ENCODE measurements at places on chromosomes 11 and 22. TPM values are rescaled to one million over a fixed set of nuclear protein-coding genes. Genes with fewer than 3 reads are reported as not detected.

KCNK4 gene
- polyA plus RNA-seq = not detected

NCAM1 gene
- 0.04 TPM for polyA plus RNA-seq

RFPL1 gene
- not detected for polyA plus RNA-seq

MPZL3 gene
- polyA plus RNA-seq = 7.9 TPM

FERMT3 gene
- 0.98 TPM for polyA plus RNA-seq

KRTAP5-9 gene
- polyA plus RNA-seq = 0.05 TPM

RPS6KA4 gene
- polyA plus RNA-seq = 62.7 TPM

NPAS4 gene
- polyA plus RNA-seq = not detected

ACRV1 gene
- polyA plus RNA-seq = not detected

GAL3ST3 gene
- not detected for polyA plus RNA-seq

OR6A2 gene
- polyA plus RNA-seq = 0.05 TPM

CD3E gene
- 0.06 TPM for polyA plus RNA-seq

MAJIN gene
- polyA plus RNA-seq = 0.09 TPM

GAL3ST1 gene
- not detected for polyA plus RNA-seq

SLC17A6 gene
- not detected for polyA plus RNA-seq

SEPTIN5 gene
- 2.2 TPM for polyA plus RNA-seq

SCGB1C1 gene
- not detected for polyA plus RNA-seq

DNAL4 gene
- polyA plus RNA-seq = 11.4 TPM

ARHGAP42 gene
- 3.3 TPM for polyA plus RNA-seq

MYEOV gene
- polyA plus RNA-seq = 1.5 TPM

MB gene
- polyA plus RNA-seq = not detected

LIPT2 gene
- 2.3 TPM for polyA plus RNA-seq

ARSA gene
- 12.1 TPM for polyA plus RNA-seq

MRPL49 gene
- polyA plus RNA-seq = 67.7 TPM

INPPL1 gene
- polyA plus RNA-seq = 53.7 TPM

FXYD6 gene
- polyA plus RNA-seq = not detected

PNPLA5 gene
- not detected for polyA plus RNA-seq

JAML gene
- not detected for polyA plus RNA-seq

C22orf23 gene
- polyA plus RNA-seq = not detected

TMPRSS13 gene
- polyA plus RNA-seq = 0.95 TPM

FXYD2 gene
- not detected for polyA plus RNA-seq

PGAP2 gene
- polyA plus RNA-seq = 59.8 TPM

CHADL gene
- 0.26 TPM for polyA plus RNA-seq

VPREB1 gene
- not detected for polyA plus RNA-seq

SLCO2B1 gene
- polyA plus RNA-seq = not detected

APOL4 gene
- 0.03 TPM for polyA plus RNA-seq

LMO2 gene
- 1.1 TPM for polyA plus RNA-seq

CLDN5 gene
- not detected for polyA plus RNA-seq

OR6T1 gene
- not detected for polyA plus RNA-seq

C11orf68 gene
- polyA plus RNA-seq = 18.4 TPM

CDC42BPG gene
- 2.2 TPM for polyA plus RNA-seq

CASP5 gene
- not detected for polyA plus RNA-seq

TMEM80 gene
- 32.8 TPM for polyA plus RNA-seq

SMIM35 gene
- polyA plus RNA-seq = not detected

CCDC116 gene
- polyA plus RNA-seq = 0.03 TPM

GAB2 gene
- 1.2 TPM for polyA plus RNA-seq

OR52A1 gene
- not detected for polyA plus RNA-seq

COA4 gene
- polyA plus RNA-seq = 81.2 TPM

EFEMP2 gene
- polyA plus RNA-seq = 4.8 TPM

RFPL3 gene
- polyA plus RNA-seq = not detected

CDC42EP2 gene
- 6.1 TPM for polyA plus RNA-seq

LRRC4C gene
- not detected for polyA plus RNA-seq

ANO5 gene
- 0.01 TPM for polyA plus RNA-seq

BTG4 gene
- 0.13 TPM for polyA plus RNA-seq

MUC5AC gene
- polyA plus RNA-seq = not detected

FJX1 gene
- polyA plus RNA-seq = 25.3 TPM

RASSF7 gene
- 23.1 TPM for polyA plus RNA-seq

PICK1 gene
- polyA plus RNA-seq = 26.8 TPM
